Smooth muscle cell of the coronary artery (primary cell): ENCODE measurements at places on chromosomes 4 and X. TPM values are rescaled to one million over a fixed set of nuclear protein-coding genes. Genes with fewer than 3 reads are reported as not detected.

Gene CXXC4
- not detected in 2 replicates for total RNA-seq

Gene CFAP99
- not detected in 2 replicates for total RNA-seq

Gene CSAG1
- total RNA-seq: not detected in 2 replicates

Gene OTC
- not detected in 2 replicates for total RNA-seq

Gene MAGEA2B
- not detected in 2 replicates for total RNA-seq

Gene MUC7
- not detected in 2 replicates for total RNA-seq

Gene UVSSA
- total RNA-seq: 5.3 and 6.6 TPM in 2 replicates

Gene ANK2
- total RNA-seq: 17.0 and 403 TPM in 2 replicates

Gene MYOZ2
- 0.82 and 0.90 TPM in 2 replicates for total RNA-seq

Gene CD38
- total RNA-seq: not detected in 2 replicates

Gene NLRP2B
- total RNA-seq: not detected in 2 replicates

Gene NSUN7
- total RNA-seq: not detected in 2 replicates

Gene ACTRT1
- total RNA-seq: not detected in 2 replicates

Gene DCLK2
- 1.5 and 12.2 TPM in 2 replicates for total RNA-seq

Gene CXCL3
- total RNA-seq: 0.47 and 0.68 TPM in 2 replicates

Gene GLRA2
- not detected in 2 replicates for total RNA-seq

Gene SLC6A14
- not detected in 2 replicates for total RNA-seq

Gene PLS3
- 295 and 511 TPM in 2 replicates for total RNA-seq

Gene BEX3
- 302 and 724 TPM in 2 replicates for total RNA-seq

Gene UGT2B11
- not detected in 2 replicates for total RNA-seq

Gene TSC22D3
- 18.0 and 27.0 TPM in 2 replicates for total RNA-seq

Gene TMSB15A
- 1.1 TPM in 1 of 2 replicates, not detected in the other for total RNA-seq

Gene ADH4
- not detected in 2 replicates for total RNA-seq

Gene NXF2
- not detected in 2 replicates for total RNA-seq

Gene LGI2
- total RNA-seq: 0.08 and 1.2 TPM in 2 replicates

Gene PHOX2B
- total RNA-seq: not detected in 2 replicates

Gene PNMA5
- not detected in 2 replicates for total RNA-seq

Gene GAGE12H
- total RNA-seq: not detected in 2 replicates

Gene MAGEA11
- not detected in 2 replicates for total RNA-seq

Gene EDNRA
- total RNA-seq: 5.3 and 15.4 TPM in 2 replicates

Gene FAM156A
- 14.4 and 25.2 TPM in 2 replicates for total RNA-seq

Gene RAB33A
- total RNA-seq: 1.8 and 11.1 TPM in 2 replicates

Gene TSPAN6
- 19.9 and 32.2 TPM in 2 replicates for total RNA-seq

Gene PNMA6E
- not detected in 2 replicates for total RNA-seq

Gene SSX4
- total RNA-seq: not detected in 2 replicates

Gene PNMA6F
- not detected in 2 replicates for total RNA-seq

Gene ALB
- total RNA-seq: not detected in 2 replicates
